Stimulated activated naive CD8-positive, alpha-beta T cell treated with anti-CD3 and anti-CD28 coated beads, Interleukin-15, amount 100 ng/mL, for 72 hours (primary cell): ENCODE measurements at places on chromosomes 12 and 14.

GRCh38 chr12:10672231-10672868, 1.5 kb downstream of the STYK1 start:
- peak; percentile 21 for DNase-seq

DNA sequence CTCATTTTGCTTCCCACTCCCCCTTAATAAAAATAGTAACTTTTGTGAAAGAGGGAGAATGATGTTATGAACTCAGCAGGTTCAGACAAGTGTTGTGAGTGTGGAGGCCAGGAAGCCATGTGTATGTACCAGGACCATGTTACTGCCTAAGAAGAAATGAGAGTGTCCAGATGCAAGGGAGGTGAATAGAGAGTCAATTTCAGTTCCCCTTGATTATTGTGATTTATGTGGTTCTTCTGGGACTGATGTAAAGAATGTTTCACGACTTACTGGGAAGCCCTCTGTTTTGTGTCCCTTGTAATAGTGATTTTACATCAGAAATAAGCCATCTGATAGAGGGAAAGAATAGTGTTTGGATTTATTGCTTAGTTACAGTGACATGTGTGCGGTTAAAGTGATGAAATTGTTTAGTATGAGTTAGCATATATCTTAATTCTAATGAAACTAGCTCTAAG, 32.5 kb downstream of the FBXO34 start:
- DNase-seq, result no peak

GRCh38 chr12:71160585-71160984, 2.8 kb upstream of the TSPAN8 start:
- DNase-seq, result no peak

GRCh38 chr12:89516633-89517032, 8.0 kb downstream of the GALNT4 start:
- DNase-seq, result no peak

- DNase-seq, result no peak
Observed at GRCh38 chr14:103072595-103073366, 11.2 kb upstream of the LBHD2 start.

DNA sequence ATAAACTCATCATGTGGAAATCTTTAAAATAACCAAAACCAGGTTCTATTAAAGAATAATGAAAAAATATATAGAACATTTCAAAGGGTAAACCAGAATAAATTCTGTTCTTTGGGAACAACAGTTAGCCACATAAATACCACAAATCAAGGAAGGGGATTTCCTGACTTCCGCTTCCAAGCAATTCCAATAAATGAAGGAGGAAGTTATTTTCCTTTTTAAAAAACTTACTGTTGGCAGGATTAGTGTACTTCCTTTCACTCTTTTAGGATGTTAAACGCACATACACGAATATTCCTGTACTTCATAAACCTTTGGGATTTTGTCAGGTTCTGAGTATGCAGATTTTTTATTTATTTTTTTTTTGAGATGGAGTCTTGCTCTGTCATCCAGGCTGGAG, 13.7 kb upstream of the LIMA1 start:
- DNase-seq, result no peak

DNA sequence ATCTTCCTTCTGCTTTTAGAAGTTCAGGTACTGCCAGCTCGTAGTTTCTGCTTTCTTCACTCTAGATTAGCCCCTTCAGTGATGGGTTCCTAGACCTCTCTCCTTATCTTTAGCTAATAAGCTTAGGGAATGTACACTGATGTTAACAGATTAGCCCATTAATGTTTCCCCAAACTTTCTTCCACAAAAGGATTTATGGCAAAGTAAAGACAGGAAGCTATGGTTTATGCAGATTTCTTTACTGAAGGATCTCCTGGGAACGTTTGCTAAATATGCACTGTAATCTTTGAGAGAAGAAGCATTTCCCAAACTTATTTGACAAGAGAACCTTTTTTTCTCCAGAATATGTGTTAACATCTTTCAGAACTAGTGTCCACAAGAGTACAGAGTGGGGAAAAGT, 4.2 kb downstream of the SOCS4 start:
- no peak for DNase-seq

DNA sequence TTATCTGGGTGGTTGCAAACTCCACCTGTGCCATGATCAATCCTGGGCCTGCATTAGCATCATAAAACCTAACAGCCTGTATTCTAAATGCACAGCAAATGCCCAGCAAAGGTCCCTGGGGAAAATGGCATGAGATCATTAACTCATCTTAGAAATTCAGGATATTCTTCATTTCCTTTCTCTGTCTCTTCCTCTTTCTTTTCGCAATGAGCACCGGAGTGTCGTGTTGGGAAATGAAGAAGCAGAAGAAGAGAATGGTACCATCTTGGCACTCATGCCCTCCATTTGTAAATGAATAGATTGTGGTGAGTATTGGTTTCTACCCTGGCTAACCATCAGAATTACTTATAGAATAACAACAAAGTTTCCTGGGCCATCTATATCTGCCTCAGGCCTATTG, 193.6 kb downstream of the GALC start:
- DNase-seq, result no peak
